ENCODE measurements at places on chromosomes 7 and 10.

DNA sequence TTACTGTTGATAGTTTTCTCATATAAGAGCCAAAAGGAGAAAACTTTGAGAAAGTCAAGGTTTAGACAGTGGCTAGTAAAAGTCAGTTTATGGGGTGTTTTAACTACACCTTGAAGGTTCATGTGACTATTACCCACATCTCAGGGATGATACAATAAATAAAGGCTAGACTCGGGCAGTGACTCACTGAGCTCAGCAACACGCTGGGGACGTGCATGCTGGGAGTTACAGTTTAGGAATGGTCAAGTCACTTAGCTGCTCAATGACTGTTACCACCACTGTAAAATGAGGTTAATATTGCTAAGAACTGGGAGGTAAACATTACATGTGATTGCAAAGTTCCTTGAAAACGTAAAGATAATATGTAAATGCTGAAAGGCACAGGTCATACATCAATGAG is 1254.4 kb upstream of the PHF14 start:
- no peak for DNase-seq

GRCh38 chr10:34646331-34646730 is 168.8 kb downstream of the PARD3 start:
- no peak for DNase-seq

DNA sequence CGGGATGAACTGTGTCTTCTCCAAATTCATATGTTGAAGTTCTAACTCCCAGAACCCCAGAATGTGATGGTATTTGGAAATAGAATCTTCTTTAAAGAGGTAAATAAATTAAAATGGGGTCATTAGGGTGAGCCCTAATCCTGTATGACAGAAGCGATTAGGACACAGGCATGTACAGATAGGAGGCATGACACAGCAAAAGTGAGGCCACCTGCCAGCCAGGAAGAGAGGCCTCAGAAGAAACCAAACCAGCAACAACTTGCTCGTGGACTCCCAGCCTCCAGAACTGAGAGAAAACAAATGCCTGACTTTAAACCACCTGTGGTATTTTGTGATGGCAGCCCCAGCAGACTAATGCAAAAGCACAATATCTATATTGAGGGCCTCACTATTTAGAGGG is 214.3 kb downstream of the NEBL start:
- no peak for DNase-seq

DNA sequence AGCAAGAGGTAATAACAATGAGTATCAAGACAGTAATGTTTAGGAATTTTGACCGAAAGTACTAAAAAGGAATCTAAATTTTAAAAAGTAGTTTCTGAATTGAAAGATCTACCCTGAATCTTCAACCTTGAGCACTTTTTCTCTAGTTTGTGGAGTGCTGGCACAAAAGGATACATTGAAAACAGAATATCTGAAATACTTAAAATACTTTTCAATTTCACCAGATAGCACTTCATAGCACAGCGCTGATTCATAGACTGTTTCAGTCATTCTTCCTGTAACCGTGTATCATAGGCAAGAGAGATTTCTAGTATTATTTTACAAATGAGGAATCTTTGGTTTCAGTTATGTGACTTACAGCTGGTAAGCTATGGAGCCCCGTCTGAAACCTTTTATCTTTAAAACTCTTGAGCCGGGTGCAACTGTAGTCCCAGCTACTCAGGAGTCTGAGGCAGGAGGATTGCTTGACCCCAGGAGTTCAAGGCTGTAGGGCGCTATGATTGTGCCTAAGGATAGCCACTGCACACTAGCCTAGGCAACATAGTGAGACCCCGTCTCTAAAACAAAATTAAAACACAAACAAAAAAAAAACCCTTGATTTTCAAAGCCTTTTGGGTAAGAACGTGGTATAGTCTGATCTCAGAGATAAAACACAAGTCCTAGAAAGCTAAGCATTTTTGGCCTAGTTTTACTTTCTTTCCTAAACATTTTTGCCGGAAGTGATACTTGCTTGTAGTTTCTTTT is 35.1 kb downstream of the FHIP2A start:
- no peak for DNase-seq

- no peak for DNase-seq
Observed at GRCh38 chr7:68245688-68246087, 1249.1 kb downstream of the TYW1 start.

GRCh38 chr7:134669845-134670373 is 23.3 kb downstream of the BPGM start:
- DNase-seq = peak; percentile 39

GRCh38 chr7:18706670-18707069 is 211.1 kb downstream of the HDAC9 start:
- DNase-seq = no peak

DNA sequence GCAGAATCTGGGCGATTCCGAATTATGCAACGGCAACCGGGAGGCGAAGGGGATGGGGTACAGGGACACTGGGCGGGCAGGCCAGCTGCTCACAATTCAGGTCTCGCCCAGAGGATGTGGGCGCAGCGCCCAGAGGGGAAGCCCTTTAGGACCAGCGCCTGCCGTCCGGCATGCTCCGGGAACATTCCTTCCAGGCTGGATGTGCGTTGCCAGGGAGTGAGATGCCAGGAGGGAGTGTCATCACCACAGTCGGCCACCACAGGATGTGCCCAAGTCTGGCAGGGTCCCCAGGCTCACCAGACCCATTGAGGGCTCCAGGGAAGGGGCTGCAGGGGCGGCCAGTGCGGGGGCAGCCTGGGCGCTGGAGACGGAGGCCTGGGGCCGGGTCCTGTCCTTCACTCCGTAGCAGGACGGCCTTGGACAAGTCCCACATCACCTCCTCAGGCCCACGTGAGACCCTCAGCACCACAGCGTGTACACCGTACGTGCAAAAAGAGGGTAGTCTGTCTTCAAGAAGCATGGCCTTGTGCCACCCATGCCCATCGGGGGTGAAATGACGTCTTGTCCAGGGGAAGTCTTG is 63.9 kb downstream of the FOXL3 start:
- no peak for DNase-seq

DNA sequence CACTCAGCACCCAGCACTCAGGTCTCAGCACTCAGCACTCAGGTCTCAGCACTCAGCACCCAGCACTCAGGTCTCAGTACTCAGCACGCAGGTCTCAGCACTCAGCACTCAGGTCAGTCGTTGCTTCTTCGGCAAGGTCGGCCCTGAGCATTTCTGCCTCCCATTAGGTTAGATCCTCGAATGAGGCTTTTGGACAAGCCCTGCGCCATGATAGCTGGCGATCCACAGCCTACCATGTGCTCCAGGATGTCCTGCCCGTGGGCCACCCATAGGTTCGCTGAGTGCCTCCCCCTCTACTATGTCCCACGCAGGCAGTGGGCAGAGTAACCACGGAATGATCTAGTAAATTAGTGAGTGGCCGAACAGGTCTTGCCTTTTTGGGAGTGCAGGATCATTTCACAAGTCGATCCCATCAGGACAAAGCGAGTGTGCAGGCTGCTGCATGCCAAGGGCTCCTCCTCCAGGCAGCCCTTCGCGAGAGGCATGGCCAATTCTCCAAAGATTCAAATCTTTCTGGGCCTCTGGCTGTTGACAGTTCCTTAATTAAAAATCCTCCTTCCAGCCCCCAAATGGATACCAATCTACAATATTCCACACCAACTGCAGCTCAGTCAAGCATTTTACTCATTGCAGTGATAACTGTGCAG is 206.3 kb downstream of the ADARB2 start:
- no peak for DNase-seq

GRCh38 chr10:71378336-71379117 is 18.2 kb upstream of the CDH23 start:
- no peak for DNase-seq

GRCh38 chr10:87519582-87519981 is 14.9 kb downstream of the MINPP1 start:
- DNase-seq = no peak

DNA sequence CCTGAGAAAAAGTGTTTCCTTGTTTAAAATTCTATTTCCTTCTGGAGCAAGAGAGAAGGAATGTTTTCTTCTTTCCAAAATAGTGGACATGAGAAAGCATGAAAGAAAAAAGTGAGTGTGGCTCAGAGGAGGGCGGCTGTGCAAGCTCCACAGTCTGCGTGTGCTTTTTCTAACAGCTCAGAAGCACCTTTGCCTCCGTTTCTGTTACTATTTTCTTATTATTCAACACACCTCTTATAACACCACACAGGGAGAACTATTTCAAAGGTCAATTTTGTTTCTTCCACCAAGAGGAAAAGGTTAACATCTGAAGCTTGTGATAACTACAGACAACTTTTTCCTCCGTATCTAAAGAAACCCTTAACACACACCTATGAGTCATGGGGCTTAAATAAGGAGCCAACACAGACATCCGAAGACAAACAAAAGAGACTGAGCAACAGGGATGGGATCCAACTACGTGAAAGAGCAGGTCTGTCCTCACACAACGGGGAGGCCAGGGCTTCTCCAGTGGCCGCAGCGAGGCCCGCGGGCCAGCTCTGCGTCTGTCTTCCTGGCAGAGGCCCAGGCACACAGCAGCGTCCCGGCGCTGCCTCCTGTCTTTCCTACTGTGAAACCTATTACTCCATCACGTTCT is 36.2 kb upstream of the NCAPG2 start:
- DNase-seq = no peak

- no peak for DNase-seq
Observed at GRCh38 chr10:60311821-60312220, 77.9 kb downstream of the ANK3 start.

- no peak for DNase-seq
Observed at GRCh38 chr7:11911900-11912299, 79.9 kb upstream of the THSD7A start.

Measured in NCI-H2081 treated with DMSO at 0.1 percent for 48 hours (cell line).